ENCODE measurements at places on chromosomes 11 and 22. TPM values are rescaled to one million over a fixed set of nuclear protein-coding genes. Genes with fewer than 3 reads are reported as not detected.
A peak's percentile ranks its signal among the peaks of the same experiment; 100 is the strongest.

DNA sequence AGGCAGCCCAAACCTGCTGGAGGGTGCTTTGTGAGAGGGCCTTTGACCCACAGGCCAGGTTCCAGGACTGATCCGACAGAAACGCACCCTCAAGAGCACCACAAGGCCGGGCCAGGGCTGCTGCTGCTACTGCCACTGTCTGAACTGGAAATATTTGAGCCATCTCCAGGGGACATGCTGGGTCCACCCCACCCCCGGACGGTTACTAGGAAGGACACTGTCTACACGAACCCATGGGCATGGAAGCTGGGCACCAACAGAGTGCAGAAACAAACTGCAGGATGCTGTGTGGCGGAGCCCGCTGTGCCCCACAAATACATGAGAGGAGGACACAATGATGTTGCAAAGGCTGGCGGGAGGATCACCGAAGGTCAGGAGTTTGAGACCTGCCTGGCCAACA lies 283.7 kb downstream of the CTTN start:
- no peaks in the 10 kb centered on the region for H3K4me1 ChIP-seq
- no peaks in the 10 kb centered on the region for H3K27me3 ChIP-seq
- no peak for DNase-seq

GRCh38 chr22:49261616-49262015 lies 566.1 kb downstream of the BRD1 start:
- no peaks in the 10 kb centered on the region for H3K36me3 ChIP-seq
- no peaks in the 10 kb centered on the region for H3K27me3 ChIP-seq
- H3K4me3 ChIP-seq: no peak overlapping the region
- DNase-seq: no peak
- no peaks in the 10 kb centered on the region for H3K4me1 ChIP-seq

DNA sequence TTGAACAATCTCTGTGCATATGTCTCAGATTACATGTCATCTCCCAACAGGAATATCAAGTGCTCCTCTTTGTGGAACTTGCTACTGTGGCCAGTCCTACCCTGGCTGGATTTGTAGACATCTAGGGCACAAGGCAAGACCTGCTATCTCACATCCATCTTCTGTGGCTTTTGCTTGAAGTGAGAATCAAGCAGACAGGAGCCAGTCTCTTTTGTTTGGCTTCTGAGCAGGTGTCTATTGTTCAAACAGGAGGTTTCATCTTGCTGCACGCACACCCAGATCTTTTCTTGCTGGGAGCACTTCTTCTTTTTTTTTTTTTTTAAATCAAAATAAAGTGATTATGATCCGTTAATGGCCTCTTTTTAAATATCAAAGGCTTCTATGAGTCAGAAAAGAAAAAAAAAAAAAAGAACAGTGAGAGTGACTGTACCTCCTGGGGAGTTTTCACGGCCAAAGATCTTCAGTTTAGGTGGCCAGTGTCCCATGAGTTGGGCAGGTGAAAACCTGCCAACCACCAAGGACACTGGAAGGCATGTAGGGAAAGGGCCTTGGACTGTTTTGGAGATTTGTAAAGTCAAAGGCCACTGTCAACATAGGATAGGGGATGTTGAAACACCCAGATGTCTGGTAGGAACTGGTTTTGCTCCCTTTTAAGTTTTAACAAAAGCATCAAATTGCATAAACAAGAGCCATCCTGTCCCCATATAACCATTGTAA lies 78.1 kb downstream of the CD44 start:
- no peak overlapping the region for H3K27ac ChIP-seq
- H3K27me3 ChIP-seq: no peaks in the 10 kb centered on the region
- no peaks in the 10 kb centered on the region for H3K4me1 ChIP-seq
- H3K4me3 ChIP-seq: no peak overlapping the region

- H3K4me3 ChIP-seq: no peak overlapping the region
- no peaks in the 10 kb centered on the region for H3K36me3 ChIP-seq
- peaks cover 76% of the 10 kb centered on the region for H3K4me1 ChIP-seq
- H3K27ac ChIP-seq: peak overlapping the region; percentile 87
- H3K27me3 ChIP-seq: no peaks in the 10 kb centered on the region
Observed at GRCh38 chr22:35842954-35843353, 125.3 kb downstream of the APOL5 start.

- no peaks in the 10 kb centered on the region for H3K4me1 ChIP-seq
- no peaks in the 10 kb centered on the region for H3K27me3 ChIP-seq
- no peak overlapping the region for H3K4me3 ChIP-seq
- H3K27ac ChIP-seq: no peak overlapping the region
- no peaks in the 10 kb centered on the region for H3K36me3 ChIP-seq
- no peak for DNase-seq
Observed at GRCh38 chr11:66815646-66816045, 27.6 kb upstream of the RCE1 start.

- peaks cover 11% of the 10 kb centered on the region for H3K4me1 ChIP-seq
- H3K27ac ChIP-seq: peak overlapping the region; percentile 64
- H3K4me3 ChIP-seq: no peak overlapping the region
- H3K36me3 ChIP-seq: no peaks in the 10 kb centered on the region
Observed at GRCh38 chr22:37932821-37933578, 20.4 kb downstream of the C22orf23 start.

- peak overlapping the region; percentile 78 for H3K27ac ChIP-seq
- DNase-seq: no peak
- H3K36me3 ChIP-seq: no peaks in the 10 kb centered on the region
- H3K4me3 ChIP-seq: no peak overlapping the region
- peaks cover 15% of the 10 kb centered on the region for H3K4me1 ChIP-seq
- H3K27me3 ChIP-seq: no peaks in the 10 kb centered on the region
Observed at GRCh38 chr11:75553889-75554257, 8.2 kb upstream of the SERPINH1 start.

- H3K36me3 ChIP-seq: no peaks in the 10 kb centered on the region
- peaks cover 11% of the 10 kb centered on the region for H3K27me3 ChIP-seq
- no peak for DNase-seq
- H3K4me3 ChIP-seq: no peak overlapping the region
- no peak overlapping the region for H3K27ac ChIP-seq
- H3K4me1 ChIP-seq: no peaks in the 10 kb centered on the region
Observed at GRCh38 chr11:129819237-129819636, 3.6 kb downstream of the TMEM45B start.

TTC36 gene
- total RNA-seq: 3.8 TPM

ISX gene
- 0.34 TPM for total RNA-seq

All from gastrocnemius medialis (tissue), 4 donors.